ENCODE measurements at places on chromosomes 13 and 19.

GRCh38 chr13:39232401-39232980, 194.2 kb downstream of the NHLRC3 start:
- no peak for DNase-seq

DNA sequence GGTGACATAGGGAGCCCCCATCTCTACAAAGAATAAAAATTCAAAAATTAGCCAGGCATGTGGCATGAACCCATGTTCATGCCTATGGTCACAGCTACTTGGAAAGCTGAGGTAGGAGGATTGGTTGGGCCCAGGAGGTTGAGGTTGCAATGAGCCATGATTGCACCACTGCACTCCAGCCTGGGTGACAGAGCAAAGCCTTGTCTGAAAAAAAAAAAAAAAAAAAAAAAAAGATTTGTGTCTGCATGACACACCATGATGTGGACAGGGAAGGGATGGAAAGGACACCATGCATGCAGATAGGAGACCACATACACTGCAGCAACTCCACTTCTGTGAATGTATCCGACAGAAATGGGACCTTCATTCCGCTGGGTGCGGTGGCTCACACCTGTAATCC, 34.0 kb upstream of the HOMER3 start:
- no peak for DNase-seq

DNA sequence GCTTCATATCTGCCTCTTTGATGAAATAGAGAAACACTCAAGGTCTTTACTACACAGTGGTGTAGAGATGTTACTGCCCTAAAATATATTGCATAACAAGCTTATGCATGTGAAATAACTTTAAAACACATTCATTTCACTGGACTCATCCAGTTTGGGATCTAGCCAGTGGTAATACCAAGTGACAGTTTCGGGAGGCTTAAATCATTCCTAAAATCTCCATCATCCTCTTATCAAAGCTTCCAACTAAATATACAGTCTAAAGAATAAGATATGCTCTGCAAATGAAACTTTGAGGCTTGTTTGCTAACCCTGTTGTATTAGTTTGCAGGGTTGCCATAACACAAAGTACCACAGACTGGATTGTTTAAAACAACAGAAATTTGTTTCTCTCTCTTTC, 52.8 kb downstream of the THSD1 start:
- no peak for DNase-seq

DNA sequence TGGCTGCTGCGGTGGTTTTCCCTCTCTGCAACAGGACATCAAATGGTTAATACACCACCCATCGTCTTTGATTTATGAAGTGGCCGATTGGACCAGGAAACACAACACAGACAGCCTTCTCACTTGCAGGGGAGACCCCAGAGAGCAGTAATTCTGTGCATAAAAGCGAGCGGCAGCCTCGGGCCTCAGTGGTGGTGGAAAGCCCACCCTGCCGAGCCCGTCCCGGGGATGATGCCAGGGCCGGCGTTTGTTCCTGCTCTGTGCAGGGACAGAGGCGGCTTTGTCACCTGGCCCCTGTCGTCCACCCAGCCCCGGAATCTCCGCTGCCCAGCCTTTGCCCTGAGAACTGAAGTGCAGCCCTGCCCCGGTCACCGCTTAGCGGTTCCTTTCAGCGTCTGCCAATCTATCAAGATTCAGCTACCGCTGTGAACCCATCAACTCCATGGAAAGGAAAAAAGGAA, 184.4 kb downstream of the TSHZ3 start:
- DNase-seq, result no peak

DNA sequence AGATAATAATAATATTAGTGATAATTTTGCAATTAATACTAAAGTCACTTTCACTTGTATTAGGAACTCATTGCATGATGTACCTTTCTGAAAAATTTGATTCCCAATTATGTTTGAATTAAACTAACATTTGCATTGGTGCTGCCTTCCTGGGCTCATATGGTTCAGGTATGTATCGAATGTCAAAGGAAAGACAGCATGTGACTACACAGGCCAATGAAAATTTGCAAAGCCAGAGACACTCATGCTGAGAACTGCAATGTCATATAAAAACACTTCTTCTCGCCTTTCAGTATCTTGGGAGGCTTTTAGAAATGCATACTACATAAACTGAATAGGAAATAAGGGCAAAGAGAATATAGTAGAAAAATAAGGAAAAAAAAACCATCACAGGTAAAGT, 44.3 kb downstream of the RAP2A start:
- DNase-seq, result no peak

DNA sequence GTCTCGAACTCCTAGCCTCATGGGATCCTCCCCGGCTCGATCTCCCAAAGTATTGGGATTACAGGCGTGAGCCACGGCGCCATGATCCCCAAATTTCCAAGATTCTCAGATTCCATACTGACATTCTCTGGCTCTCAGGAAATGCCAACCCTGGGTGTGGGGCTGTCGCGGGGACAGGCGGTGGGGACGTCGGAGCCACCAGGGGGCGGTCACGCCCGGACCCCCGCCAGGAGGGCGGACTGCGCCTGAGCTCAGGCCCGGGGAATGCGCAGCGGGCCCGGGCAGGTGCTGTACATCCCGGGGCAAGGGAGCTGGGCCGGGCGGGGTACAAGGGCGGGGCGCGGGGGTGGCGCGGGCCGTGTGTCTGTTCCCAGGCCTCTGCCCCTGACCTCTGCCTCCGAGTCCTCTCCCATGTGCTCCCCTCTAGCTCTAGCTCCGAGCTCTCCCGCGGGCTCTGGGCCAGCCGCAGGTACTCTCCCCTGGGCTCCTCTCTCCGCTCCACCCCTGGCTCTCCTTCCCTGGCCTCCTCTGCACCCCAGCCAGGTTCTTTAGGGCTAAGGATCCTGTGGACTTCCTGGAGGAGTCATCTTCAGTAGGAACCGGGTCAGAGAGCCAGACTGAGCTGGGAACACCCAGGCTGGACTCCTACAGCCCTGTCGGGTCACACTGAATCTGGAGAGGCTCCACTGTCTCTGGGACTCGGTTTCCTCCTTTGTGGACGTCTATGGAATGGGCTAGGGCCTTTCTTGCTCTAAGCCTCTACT, 2.4 kb downstream of the PPP1R13L start:
- DNase-seq, result no peak

GRCh38 chr19:18274219-18274780, at the start of gene IQCN:
IQCN (minus strand) TSS chr19:18274452; CDS start chr19:18269478, 4,974 bp downstream.
- no peak for DNase-seq

DNA sequence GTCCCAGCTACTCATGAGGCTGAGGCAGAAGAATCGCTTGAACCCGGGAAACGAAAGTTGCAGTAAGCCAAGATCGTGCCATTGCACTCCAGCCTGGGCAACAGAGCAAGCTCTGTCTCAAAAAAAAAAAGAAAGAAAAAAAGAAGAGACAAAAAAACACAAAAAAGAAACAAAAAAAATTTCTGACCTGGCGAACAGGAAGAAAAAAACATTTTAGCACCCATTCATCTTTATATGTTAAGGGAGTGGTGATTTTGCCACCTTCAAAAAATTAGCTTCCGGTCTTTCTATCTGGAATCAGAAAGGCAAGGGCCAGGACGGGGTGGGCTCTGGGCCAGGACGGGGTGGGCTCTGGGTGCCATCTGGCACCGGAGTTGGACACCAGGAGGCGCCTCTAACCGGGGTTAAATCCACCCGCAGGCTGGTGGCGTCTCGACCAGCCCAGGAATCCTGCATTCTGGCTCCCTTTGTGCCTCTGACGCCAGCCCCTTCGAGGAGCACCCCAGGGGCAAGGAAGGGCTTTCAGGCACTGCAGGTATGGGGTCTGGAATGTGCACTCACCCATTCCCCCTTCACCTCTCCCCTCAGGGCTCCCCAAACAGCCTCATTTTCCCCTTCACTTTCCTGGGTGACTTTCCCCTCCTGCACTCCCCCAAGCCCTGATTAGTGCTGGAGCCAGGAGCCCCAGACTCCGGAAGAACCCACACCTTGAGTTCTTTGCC, 10.4 kb upstream of the ZSWIM4 start:
- peak; percentile 58 for DNase-seq

DNA sequence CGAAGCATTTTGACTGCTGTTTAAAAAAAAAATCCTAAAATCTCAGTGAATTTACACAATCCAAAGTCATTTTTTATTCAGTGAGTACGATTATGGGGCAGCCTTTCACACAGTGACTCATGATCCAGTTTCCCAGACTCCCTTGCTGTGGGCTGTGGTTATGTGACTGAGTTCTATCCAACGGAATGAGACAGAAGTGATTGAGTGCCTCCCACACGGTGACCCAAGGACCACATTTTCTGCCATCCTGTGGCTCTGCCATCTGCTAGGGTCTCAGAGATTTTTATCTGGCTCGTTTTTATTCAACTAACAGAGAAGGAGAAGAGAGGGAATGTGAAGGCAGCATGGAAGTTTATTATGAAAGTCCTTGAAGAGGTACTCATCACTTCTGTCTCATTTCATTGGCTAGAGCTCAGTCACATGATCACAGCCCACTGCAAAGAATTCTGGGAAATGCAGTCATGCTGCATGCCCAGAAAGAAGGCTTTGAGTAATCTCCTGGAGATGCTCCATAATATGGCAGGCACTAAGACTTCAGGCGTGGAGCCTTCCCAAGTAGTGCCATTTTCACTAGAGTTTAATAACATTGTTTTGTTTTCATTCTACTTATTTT, 999.4 kb downstream of the UQCRFS1 start:
- DNase-seq, result no peak

GRCh38 chr19:38733493-38734175, 10.6 kb downstream of the CAPN12 start:
- no peak for DNase-seq

- DNase-seq, result no peak
Measured at GRCh38 chr13:33806470-33807248, 11.3 kb upstream of the RFC3 start.

- no peak for DNase-seq
Measured at GRCh38 chr13:92849381-92849780, 377.2 kb upstream of the GPC6 start.

GRCh38 chr19:36604656-36605100, 435 bp upstream of the ZNF382 start:
- DNase-seq, result peak; percentile 23

DNA sequence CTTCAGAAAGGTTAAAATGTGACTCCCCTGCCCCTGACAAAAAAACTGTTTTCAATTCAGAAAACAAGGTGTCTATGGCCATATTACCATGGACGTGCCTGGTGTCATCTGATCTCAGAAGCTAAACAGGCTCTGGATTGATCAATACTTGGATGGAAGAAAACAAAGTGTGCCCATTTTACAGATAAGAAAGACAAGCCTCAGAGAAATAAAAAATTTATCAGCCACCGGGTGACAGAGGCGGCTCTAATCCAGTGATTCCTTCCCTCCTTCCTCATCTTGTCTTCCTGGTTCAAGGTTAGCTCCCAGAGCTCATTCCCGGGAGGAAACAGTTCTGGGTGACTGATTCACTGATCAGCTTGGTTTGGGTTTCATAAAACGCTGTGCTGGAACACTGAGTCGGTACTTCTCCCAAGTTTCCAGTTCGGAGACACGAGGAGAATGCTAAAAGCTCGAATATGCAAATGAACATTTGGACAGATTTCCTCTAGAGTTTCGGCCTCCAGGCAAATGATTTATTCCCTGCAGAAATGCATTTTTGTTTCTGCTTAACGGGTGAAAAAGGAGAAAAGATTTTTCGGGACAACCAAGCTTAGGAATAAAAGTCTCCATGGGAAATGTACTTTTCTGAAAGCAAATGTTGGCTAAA, 211.2 kb downstream of the UQCRFS1 start:
- DNase-seq, result no peak

DNA sequence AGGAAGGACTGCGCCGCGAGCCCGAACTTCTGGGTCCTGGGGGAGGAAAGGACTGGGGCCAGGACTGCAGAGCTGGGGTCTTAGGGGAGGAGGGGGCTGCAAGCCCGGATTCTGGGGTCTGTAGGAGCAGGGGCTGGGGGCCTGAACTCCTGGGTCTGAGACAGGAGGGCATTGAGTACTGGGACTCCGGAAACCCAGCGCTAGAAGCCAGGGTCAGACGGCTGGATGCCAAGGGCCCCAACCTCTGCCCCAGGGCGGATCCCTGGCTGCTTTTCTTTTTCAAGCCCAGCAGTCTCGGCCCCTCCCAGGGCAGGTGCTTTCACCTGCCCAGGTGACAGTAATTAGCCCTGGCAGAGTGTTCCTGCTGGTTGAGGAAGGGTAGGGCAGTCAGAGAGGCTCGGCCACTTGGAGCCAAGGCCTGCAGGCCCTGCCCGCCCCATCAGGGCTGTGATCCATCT, 2.3 kb downstream of the MYH14 start:
- no peak for DNase-seq

DNA sequence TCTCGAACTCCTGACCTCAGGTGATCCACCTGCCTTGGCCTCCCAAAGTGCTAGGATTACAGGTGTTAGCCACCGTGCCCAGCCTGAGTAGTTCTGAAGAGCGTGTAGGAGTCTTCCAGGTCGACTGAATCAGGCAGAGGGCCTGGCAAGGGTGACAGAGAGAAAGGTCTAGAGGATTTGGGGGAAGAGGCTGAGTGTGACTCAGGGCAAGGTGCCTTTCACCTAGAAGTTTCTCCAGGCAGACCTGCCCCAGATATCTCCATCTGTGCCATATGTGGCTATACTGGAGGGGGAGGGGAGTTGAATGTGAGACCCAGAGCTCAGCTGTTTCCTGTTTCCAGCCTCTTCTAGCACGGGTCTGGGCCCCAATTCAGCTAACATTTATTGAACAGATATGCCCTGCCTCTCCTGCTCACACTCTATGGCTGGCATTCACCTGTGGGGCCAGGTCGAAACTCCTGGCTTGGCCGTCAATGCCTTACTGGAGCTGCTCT, 1.3 kb downstream of the CCDC159 start:
- DNase-seq, result no peak

DNA sequence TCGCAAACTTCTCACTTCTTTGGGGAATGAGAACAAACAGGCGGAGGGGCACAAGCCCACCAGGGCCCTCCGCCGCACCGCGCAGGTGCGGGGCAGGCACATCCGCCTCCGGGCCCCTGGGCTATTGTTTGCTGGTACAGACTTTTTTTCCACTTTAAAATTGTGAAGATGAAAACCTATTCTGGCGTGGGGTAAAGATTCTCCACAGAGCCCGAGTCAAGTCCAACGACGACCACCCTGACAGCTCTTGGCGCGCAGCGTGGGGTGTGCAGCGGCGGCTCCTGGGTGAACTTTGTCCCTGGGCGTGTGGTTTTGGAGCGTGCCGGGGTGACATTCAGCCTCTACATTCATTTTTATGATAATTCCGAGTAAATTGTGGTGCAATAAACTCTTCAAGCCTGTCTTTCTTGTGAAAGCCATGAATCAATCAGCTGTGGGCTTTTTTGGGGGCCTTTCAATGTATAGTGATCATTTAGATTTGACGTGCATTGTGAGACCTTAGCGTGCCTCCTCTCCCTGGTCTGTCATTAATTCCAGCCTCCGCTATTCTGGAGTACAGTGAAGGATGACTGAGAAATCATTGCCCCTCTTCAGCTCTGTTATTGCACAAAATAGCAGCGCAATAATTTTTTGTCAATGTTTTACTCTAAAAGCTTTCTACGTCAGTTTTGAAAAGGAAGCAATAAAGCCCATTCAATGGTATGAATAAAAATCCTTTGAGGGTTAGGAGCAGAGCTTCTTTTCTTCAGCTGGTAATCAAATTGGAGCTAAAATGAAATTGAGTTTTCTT, 90.0 kb downstream of the TEX29 start:
- DNase-seq, result no peak

- no peak for DNase-seq
Measured at GRCh38 chr19:30666301-30666803, 294.2 kb downstream of the ZNF536 start.

Measured in GDM1 (cell line).